Endothelial cell (in vitro differentiated cells): ENCODE measurements at places on chromosomes 1 and 21. TPM values are rescaled to one million over a fixed set of nuclear protein-coding genes. Genes with fewer than 3 reads are reported as not detected.

GRCh38 chr21:25039461-25040380 is 567.6 kb downstream of the MRPL39 start:
- DNase-seq, result no peak

GRCh38 chr1:202247104-202247503 is 53.5 kb downstream of the LGR6 start:
- no peak for DNase-seq

GRCh38 chr1:189874715-189875435 is 602.8 kb downstream of the BRINP3 start:
- DNase-seq, result no peak

Gene S100A7A
- not detected for total RNA-seq

Gene BSND
- total RNA-seq, result not detected
